Epithelial cell of prostate (primary cell): ENCODE measurements at places on chromosomes 5 and 9.

DNA sequence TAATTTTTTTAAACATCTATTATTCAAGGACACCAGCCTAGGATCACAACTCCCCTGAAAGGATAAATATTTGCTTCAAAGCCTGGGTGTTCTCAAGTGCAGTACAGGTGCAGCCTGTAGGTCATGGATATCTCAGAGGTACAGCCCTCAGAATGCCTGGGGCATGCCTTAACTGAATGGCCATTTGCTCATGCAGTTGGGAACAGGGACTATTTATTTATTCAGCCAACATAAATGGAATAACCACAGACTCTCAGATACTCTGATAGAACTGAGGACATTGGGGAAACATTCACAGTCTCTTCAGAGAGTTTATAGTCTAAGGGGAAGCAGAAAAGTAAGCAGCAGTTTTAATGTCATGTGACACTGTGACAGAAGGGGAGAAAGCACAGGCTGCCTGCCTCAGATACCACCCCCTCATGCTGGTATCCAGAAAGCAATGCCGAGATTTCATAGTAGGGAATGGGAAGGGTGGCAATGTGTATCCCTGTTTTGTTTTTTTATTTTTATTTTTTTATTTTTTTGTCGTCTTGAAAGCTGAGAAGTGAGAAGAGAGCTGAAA is 112.6 kb downstream of the MACIR start:
- no peak for DNase-seq

- no peak for DNase-seq
Observed at GRCh38 chr9:34611251-34611810, 566 bp downstream of the RPP25L start.

GRCh38 chr5:31811210-31811609 is 172.3 kb downstream of the PDZD2 start:
- DNase-seq = peak; percentile 43

GRCh38 chr5:98656796-98657195 is 116.7 kb upstream of the RGMB start:
- no peak for DNase-seq

GRCh38 chr9:104974053-104974962 is 46.4 kb upstream of the ABCA1 start:
- no peak for DNase-seq

GRCh38 chr5:16563686-16564085 is 53.1 kb downstream of the RETREG1 start:
- DNase-seq = no peak

GRCh38 chr5:41213340-41213739 is at the start of gene C6:
C6 (minus strand) TSS chr5:41213532; CDS start chr5:41203230, 10,302 bp downstream.
- DNase-seq = no peak

DNA sequence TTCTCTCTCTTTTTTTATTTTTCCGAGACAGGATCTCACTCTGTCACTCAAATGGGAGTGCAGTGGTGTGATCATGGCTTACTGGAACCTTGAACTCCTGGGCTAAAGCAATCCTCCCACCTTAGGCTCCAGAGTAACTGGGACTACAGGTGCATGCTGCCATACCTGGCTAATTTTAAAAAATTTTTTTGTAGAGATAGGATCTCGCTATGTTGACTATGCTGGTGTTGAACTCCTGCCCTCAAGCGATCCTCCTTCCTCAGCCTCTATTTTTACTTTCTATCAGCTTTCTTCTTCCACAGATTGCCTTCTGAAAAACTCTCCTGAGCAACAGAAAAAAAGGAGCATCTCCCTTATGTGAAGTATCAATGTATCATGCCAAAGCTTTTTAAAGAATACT is 14.1 kb upstream of the ERBIN start:
- DNase-seq = no peak

DNA sequence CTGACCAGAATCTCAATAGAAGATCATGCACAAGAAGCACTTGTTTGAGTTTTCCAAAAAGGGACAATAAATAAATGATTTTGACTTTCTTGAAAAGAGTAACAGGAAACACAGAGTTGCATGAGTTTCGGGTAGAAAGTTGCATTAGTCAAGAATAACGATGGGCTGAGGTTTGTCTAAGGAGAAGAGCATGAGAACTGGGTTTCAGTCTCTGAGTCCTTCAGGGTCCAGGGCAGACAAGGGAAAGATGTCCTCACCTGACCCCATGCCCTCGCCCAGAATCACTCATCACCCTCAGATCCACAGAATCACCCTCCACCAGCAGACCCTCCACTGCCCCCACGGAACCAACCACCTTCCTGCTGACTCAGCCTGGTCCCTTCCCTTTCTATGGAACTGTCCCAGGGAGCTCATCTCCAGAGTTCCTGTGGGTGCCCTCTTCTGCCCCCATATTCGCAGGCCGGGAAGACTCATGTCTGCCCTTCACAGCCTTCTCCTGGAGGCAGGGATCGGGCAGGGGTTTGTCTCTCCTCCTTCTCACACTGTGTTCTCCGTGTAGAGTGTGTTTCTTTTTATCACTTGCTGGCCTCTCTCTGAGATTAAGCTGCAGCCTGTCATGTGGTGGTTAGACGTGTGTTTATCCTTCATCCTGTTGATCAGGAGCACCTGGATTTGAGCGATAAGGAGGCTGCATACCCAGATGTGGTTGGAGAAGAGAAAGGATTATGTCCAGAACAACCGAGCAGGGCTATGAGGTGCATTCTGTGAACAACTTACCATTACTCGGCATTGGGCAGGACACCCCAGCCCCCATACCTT is 442.6 kb downstream of the MAT2B start:
- DNase-seq = no peak

DNA sequence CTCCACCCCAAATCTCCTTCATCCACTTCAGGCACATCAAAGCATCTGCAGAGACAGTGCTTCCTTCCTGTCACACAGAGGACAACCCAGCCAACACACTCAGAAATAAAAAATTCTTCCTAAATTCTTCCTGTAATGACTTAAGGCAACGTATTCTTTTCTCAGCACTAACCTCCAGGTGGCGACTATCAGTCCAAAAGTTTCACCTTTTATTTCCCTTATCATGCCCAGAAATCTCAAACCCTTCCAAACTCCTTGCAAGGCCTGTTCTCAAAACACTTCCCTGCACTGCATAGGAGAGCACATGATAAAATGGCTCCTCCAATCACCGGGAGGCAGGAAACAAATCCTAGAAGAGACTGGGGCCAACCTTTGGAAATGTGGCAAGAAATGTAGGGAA is 35.1 kb downstream of the SLIT3 start:
- no peak for DNase-seq

GRCh38 chr9:126454215-126454614 is 127.6 kb downstream of the MVB12B start:
- no peak for DNase-seq

GRCh38 chr5:133690746-133691145 is 78.4 kb upstream of the FSTL4 start:
- DNase-seq = no peak

- no peak for DNase-seq
Observed at GRCh38 chr9:34710023-34710422, at the start of gene CCL21. CCL21 (minus strand) TSS chr9:34710136; CDS start chr9:34710066, 70 bp downstream.

DNA sequence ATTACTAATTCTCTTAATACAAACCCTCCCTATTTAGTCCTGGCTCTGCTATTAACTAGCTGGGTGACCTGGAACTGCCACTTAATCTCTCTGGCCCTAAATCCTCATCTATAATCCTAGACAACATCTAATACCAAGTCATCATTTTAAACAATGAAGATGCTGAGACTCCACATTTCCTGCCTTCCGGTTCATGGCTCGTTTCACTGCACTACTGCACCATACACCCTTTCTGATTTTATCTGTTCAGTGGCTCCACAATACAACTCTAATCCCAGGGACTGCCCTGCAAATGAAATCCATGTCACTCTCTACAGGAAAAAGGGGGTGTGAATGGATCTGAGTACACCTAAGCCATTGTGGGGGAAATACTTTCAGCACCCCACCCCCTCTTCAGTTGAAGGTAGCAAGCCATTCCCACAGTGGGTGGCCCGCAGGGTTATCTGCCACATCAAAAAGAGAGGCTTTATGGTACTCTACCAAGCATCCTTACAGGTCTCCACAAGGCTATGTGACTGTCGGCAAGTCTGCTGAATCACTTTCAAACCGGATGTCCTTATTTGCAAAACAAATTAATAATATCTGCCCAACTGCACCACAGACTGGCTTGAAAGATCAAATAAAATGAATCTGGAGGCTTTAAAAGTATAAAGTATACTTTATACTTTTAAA is 89.5 kb downstream of the EPB41L4A start:
- no peak for DNase-seq

DNA sequence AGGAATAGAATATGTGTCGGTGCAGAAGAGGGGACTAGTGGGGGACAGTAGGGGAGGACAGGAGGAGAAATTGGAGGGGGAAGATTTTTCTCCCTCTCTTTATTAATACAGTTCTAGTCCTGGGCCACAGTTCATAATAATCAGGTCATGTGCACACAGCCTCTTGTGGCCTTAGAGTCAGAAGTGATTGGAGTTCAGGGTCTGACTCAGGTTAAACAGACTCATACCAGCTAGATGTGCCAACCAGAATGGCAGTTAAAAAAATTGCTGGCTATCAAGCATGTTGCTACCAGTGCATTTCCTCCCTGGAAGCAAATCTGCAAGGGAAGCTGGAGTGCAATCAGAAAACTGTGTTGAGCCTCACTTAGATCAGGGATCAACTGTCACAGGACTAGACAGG is 132.7 kb upstream of the MAP1B start:
- DNase-seq = no peak

DNA sequence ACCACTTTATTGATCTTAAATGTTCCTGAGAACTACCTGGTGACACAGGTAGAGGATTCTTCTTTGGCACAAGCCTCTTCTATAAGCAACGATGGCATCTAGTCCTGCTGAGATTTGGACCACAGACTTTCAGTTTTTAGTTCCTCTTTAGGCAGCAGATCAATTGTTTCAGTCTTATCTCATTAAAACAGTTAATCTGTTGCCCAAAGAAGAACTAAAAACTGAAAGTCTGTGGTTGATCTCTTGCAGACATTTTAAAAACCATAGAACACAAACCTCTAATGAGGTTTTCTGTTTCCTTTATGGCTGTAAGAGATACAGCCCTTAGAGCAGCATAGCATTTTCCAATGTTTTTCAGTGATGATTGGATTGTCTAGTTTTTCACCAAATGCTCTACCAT is 480.9 kb downstream of the MTRR start:
- no peak for DNase-seq

DNA sequence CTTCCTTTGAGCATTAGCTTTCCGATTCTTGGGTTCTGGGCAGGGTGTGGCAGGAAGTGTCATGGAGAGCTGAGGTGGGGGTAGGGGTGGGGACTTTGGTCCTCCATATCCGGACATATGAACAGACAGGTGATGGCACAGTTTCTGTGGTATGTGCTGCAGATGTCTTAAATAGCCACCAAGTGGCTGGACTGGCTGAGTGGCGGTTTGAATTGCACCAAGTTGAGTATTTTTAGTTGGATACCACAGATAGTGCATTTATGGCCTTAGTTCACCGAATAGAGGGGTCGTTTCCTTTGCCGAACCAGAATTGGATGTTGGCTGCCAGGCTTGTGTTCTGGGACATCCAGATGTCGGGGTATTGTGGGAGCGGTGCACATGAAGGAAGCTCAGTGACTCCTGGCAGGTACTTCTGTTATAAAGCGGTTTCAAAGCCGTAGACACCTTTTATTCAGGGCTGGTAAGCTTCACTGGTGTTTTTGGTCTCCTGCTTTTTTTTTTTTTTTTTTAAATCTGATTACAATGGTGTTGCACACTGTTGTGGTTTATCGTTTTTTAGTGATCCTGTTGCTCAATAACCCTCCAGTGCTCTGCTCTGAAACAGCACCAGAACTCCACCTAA is 15.1 kb upstream of the TNFAIP8 start:
- DNase-seq = no peak

DNA sequence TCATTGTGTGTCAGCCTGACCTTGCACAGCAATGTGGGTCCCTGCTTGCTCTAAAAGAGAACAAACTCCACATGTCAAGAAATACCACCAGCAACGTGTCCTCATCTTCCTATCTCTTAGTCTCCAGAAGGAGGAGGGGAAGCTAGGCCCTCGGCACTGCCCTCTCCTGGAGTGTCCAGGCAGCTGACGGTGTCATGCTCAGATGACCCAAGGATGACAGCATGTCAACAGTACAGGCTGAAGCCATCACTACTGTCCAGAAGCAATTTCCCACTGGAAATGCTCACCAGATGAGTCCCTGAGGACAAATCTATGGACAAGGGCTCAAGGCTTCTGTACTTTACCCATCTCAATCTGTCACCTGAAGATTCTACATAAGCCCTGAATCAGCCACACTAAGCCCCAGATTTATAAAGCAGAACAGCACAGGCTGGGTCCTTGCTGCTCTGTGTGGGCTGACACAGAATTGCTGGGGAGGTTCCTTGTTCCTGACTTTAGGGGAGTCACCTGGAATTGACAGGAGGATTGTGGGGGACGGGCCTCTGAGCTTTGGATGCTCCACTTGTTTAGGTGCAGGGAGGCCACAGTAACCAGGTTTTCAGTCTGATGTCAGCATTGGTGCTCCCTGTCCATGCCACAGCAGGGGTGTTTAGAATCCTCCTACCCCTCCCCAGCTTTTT is 210.2 kb downstream of the DAB2IP start:
- no peak for DNase-seq

GRCh38 chr9:22286661-22287060 is 160.0 kb upstream of the DMRTA1 start:
- no peak for DNase-seq

DNA sequence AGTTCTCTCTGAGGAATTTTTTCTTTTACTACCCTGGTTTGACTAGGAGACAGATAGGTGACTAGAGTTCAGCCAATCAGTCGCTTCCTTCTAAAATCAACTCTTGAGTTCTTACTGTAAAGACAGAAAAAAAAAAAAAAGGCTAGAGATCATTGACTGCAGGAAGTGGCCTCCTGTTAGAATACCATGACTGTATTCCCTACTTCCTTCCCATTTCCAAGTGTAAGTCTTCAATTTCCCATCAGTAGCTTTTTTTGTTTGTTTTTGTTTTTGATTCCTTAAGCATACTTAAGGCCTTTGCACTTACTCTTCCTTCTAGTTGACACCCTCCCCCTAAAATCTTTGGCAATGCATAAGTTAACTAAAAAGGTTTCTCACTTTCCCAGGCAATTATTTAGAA is 154.3 kb downstream of the HMHB1 start:
- DNase-seq = no peak

DNA sequence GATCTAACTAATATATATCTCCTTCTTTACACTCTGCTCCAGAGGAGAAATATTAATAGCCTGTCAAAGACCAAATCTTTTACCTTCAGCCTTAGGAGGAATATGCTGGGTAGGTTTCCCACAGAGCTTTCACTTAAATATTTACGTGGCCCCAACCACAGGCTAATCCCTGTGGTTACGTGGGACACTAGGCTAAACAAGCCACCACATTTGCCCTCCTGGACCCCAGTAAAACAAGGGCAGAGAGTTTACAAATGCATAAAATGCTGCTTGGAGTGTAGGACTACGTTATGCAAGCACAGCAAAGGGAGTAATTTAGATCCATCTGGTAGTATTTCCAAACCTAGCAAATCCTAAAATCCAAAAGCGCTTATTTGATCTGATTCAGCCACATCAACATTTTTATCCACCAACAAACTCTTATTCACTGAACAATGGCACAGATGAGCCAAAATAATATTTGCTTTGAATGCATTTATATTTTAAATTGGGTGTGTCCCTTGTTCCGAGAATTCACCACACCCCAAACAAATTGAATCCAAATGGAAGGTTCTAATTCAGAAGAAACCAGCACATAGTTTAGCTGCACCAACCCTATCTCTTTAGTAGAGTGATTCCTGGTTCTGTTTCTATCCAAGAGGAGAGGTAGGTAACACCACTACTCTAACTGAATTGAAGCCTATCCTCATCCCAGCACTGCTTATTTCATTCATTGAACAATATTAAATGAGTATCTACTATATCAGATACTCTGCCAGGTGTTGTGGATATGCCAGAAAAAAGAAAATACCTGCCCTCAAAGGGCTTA is 179.0 kb downstream of the TSSK1B start:
- no peak for DNase-seq

GRCh38 chr5:35867998-35868397 is 11.3 kb downstream of the IL7R start:
- no peak for DNase-seq
